Caudate nucleus (tissue), 63 donors: ENCODE measurements at places on chromosomes 11 and 22.

- DNase-seq = no peak
Observed at GRCh38 chr11:116517584-116517983, 255.2 kb downstream of the BUD13 start.

DNA sequence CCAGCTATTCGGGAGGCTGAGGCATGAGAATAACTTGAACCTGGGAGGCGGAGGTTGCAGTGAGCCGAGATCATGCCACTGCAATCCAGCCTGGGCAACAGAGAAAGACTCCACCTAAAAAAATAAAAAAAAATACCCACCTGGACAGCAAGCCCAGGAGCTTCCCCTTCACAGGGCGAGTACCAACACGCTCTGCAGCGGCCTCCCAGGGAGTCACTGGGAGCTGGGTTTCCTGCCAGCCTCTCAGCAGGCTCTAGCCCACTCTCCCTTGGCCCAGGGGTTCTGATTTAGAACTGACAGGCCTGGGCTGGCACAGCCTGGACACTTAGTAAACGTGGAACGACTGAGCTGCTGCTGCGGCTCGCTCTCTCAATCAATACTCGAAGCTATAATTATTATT lies 2.0 kb upstream of the CABP7 start:
- DNase-seq = no peak

DNA sequence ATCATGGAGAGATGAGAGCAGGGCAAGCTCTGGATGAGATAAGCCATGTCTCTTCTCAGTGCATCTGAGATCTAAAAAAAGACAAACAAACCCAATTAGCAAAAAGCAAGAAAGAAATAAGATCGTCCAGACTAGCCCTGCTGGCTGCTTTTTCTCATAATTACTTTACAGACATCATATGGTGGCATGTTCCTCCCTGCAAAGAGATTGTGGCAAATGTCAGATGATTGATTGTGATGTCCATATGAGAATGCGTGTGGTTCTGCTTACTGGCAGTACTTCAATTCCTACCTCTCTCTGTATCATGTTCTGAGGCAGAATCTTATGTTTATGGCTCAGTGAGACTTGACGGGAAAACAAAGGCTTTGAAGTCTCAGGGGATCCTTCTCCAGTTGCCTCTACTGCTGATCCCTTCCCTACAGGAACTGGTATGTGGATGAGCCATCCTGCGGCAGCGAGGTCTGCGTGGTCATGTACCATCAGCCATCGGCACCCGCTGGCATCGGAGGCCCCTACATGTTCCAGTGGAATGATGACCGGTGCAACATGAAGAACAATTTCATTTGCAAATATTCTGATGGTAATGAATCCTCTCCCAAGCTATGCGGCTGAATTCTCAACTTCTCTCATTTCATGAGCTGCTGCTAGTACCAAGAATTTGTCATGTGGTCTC lies 8.8 kb downstream of the LAYN start:
- DNase-seq = no peak

DNA sequence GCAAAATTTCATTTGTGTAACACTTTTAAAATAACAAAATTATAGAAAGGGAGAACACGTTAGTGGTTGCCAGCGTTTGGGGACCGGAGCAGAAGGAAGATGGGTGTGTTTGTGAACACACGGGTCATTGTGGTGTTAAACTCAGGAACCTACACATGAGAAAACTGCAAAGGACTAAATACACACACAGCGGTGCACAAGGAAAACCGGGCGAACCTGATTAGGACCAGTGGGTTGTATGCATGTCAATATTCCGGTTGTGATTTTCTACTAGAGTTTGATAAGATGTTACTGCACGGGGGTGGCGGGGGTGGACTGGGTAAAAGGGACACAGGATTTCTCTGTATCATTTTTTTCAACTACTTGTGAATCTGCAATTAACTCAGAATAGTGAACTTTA lies 351.2 kb downstream of the OPCML start:
- DNase-seq = no peak

- no peak for DNase-seq
Observed at GRCh38 chr22:19666673-19667593, 47.4 kb upstream of the SEPTIN5 start.

DNA sequence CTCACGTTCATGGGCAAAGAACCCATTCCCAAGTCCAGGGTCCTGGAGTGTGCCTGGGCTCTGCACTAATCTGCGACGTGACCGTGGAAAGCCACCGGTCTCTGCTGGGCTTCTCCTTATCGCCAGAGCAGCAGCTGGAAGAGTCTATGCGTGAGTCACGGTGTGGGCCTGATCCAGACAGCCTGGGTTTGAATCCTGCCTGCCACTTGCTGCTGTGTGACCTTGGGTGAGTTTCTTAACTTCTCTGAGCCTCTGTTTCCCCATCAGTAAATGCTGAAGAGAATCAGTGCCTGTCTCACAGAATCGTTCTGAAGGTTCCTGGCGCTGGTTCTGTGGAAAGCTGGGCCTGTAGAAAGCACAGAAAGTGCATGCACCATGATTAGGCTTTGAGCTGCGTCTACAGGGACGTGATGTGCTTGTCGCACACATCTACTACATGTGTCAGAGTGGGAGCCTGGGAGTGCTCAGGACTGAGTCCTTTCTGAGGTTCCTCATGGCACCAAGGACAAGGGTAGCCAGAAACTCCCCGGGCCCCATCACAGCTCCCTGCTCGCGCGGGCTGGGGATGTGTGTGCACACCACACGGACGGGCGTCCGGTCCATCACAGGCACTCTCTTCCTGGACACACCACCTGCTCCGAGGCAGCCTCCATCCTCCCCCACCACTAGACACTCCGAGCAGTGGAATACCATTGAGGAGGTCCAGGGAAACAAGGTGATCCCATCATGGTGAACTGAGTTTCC lies 20.5 kb upstream of the PDGFB start:
- DNase-seq = no peak

DNA sequence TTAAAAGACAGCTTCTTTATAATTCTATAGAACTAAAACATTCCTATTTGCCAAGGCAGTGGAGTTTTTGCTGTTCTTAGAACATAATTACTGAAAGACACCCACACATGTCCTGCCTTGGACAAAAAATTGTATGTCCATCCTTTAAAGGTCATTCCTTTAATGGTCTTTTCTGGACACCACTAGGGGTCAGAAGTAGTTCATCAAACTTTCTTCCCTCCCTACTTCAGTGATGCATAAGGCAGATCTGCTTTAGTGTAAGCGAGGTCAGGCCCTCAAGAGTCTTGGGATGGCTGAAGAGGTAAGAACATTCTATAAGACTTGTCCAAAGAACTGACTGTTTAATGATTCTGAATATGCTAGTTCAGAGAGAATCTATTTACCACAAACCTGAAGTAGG lies 4.3 kb upstream of the OR51V1 start:
- no peak for DNase-seq

GRCh38 chr22:20579273-20580120 lies 72.1 kb downstream of the MED15 start:
- DNase-seq = no peak

DNA sequence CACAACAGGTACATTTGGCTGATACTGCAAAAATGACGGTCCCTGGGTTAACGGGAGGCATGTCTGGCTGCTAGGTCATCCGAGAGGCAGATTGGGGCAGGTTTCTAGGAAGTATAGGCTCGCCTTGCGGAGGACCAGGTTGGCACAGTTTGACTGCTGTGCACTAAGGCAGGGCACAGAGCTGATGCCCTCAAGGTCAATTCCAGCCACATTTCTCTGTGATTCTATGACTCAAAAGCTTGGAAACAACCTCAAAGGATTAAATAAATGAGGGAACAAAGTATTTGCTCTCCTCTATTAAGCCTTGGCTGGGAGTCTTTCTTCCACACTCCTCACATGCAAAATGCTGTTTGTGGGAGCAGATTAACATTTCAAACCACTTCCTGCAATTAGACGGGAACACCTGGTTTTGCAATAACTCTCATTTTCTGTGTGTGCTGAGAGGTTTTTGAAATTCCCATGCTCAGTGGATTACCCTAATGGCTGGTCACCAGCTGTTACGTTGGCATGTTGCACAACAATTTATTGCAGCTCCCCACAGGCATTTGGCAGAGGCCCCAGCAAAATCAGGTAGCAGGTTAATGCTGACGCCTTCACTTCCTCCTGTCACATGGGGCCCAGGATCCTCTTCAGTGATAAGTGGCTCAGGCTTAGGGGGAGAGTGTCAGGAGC lies 61.0 kb upstream of the PLET1 start:
- no peak for DNase-seq

DNA sequence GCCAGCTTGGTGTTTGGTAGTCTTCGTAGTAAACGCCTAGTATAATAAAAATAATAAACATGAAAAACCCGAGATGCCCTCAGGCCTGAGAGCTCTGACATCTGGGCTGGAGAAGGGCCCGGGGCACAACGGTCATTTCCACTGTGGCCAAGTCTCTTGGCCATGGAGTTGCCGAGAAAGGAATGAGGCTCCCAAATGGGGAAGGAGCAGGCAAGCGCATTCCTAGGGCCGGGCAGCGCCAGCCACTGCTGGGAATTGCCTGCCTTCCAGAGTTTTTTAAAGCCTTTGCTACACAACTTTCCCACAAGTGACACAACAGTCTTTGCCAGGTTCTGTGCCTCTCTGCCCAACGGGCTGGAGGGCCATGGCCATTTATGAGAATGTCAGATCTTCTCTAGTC lies 103.4 kb downstream of the NAV2 start:
- no peak for DNase-seq

GRCh38 chr22:41365425-41365824 lies 16.3 kb upstream of the TEF start:
- DNase-seq = no peak

- no peak for DNase-seq
Observed at GRCh38 chr11:122998727-122999366, 17.2 kb upstream of the BSX start.

DNA sequence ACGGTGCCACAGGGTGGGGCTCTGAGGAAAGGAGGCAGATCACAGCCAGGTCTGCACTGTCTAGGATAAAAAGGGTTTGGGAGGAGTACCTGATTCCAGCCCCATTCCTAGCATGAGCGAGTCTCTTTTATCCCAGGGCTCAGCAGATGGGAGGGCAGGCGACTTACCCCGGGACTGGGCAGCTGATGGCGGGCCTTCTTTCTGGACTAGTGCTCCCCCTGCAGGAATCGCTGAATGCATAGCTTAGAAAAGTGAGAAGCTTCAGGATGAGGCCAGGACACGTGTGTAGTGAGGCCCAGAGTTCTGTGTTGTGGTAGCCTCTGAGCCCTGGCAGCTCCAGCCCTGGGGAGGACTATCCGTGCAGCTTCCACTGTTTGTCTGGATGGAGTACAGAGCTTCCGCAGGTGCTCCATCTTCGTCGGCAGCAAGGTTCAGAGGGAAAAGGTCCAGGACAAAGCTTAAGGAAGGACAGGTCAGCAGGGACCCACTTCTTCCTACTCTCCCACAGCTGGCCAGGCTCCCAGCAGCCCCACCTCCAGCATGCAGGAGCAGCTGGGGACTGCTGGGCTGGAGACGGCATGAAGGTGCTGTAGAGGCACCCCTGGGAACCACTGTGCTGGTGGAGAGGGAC lies 30.4 kb downstream of the COMMD9 start:
- peak; percentile 32 for DNase-seq

- DNase-seq = no peak
Observed at GRCh38 chr11:22459048-22459447, 120.9 kb downstream of the SLC17A6 start.

DNA sequence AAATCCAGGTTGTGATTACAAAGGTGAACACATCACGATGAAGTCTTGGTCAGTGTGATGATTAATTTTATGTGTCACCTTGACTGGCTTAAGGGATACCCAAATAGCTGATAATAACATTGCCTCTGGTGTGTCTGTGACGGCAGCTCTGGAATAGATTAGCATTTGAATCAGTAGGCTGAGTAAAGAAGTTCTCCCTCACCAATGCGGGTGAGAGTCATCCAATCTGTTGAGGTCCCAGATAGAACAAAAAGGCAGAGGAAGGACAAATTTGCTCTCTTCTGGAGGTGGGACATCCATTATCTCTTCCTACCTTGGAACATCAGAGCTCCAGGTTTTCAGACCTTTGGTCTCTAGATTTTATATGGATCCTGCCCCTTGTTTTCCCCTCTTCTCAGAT lies 856.2 kb upstream of the CCDC90B start:
- no peak for DNase-seq

GRCh38 chr11:43419460-43419859 lies 60.7 kb downstream of the TTC17 start:
- DNase-seq = no peak

DNA sequence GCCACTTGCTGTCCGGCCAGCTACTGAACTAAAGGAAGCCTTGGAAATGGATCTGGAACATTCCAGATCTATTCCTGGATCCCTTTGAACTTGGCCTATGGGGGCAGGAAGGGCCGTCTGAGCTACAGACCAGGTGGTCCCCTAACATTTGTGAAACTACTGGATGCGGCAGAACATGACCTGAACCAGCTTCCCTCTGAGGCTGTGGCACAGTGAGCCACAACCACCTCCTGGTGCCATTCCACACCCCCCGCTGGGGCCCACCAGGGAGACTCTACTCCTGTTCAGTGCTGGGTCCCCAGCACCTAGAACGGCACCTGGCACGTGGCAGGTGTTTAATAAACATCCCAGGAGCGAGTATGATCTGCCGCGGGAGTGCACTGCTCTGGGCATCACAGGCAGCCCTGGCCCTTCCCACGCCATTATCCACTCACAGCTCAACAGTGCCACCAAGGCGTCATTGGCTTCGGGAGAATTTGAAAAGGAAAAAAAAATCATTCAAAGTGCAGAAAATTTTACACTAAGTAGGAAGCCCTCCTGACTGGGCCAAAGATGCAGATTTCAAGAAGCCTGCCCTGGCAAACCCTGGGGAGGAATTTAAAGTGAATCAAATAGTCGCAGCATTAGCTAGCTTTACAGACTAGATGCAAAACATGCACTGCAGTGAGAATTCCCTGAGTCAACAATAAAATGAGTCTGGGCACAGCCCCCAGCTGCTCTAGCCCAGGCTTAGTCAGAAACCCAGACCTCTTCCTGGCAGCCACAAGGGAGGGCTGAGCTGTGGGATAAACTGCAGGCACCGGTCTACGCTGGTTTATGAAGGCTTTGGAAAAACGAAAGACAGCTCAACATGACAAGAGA lies 14.3 kb upstream of the EFCAB6 start:
- DNase-seq = no peak

GRCh38 chr11:59560702-59561473 lies 49.5 kb downstream of the OR4D9 start:
- DNase-seq = peak; percentile 39

DNA sequence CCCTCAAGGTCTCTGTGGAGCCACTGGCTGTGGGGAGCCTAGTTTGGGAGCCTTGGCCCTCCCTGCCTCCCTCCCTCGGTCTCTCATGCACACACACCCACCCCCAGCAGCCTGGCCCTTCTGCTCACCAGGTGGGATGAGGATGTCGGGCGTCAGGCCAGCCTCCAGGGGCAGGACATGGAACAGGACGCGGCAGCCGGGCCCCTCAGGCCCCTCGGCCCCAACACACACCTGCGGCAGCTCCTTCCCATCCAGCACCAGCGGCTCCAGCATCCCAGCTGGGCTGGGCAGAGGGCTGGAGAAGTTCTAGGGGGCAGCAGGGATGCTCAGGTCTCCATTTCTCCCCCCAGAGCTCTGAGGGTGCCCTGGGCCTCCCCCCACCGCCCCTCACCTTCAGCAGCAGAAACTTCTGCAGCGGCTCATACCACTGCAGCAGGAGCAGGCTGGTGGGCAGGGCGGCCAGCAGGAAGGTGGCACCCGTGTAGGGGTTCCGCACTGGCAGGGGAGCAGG lies 11.2 kb downstream of the MAP4K2 start:
- no peak for DNase-seq

- DNase-seq = no peak
Observed at GRCh38 chr11:26820739-26821138, 98.9 kb upstream of the SLC5A12 start.
